ENCODE measurements at places on chromosomes 6 and 20.
A peak's percentile ranks its signal among the peaks of the same experiment; 100 is the strongest.

- peak overlapping the region; percentile 96 for H3K27ac ChIP-seq
- no peaks in the 10 kb centered on the region for H3K27me3 ChIP-seq
- H3K4me1 ChIP-seq, result peaks cover 83% of the 10 kb centered on the region
Measured at GRCh38 chr6:56525974-56526789, 116.5 kb downstream of the DST start.

- H3K36me3 ChIP-seq, result peaks cover 13% of the 10 kb centered on the region
- DNase-seq, result no peak
- no peak overlapping the region for H3K27ac ChIP-seq
- H3K4me3 ChIP-seq, result no peak overlapping the region
- peaks cover 4% of the 10 kb centered on the region for H3K4me1 ChIP-seq
Measured at GRCh38 chr6:5718231-5718947, 288.3 kb downstream of the NRN1 start.

- peaks cover 2% of the 10 kb centered on the region for H3K36me3 ChIP-seq
- no peak overlapping the region for H3K4me3 ChIP-seq
- peaks cover 2% of the 10 kb centered on the region for H3K4me1 ChIP-seq
- no peaks in the 10 kb centered on the region for H3K27me3 ChIP-seq
Measured at GRCh38 chr6:137191236-137191635, 17.8 kb upstream of the IL22RA2 start.

DNA sequence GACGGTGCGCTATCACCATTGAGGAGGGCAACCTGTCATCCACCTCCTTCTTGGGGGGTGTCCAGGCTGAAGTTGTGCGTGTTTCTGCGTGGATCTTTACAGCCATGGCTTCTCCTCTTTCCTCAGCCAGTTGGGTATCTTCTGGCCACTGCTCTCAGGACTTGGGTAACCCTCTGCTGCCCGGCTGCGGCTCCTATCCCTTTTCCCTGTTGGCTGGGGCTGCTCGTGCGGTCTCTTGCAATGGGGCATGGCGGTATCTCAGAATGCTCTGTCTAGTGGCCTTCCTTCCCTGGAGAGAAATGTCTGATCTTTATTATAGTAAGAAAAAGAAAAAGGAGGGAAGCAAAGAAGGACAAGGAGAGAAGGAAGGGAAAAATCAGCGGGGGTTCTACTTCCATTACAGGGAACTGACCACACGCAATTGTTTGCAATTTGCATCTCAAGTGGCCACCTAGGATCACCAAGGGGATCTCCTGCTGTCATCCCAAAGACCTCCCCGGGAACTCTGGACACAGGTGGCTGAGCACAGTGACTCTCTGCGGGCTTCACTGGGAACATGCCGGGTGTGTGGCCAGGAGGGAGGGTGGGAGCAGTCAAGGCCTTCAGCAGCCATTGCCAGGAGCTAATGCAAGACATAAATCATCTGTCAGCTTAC lies 60.8 kb downstream of the NPEPL1 start:
- H3K27me3 ChIP-seq, result peaks cover 68% of the 10 kb centered on the region
- DNase-seq, result no peak
- H3K4me3 ChIP-seq, result no peak overlapping the region
- H3K36me3 ChIP-seq, result no peaks in the 10 kb centered on the region
- no peak overlapping the region for H3K27ac ChIP-seq

- H3K27me3 ChIP-seq, result peaks cover 15% of the 10 kb centered on the region
- no peaks in the 10 kb centered on the region for H3K36me3 ChIP-seq
- H3K4me3 ChIP-seq, result no peak within 1 kb of the TSS
- H3K4me1 ChIP-seq, result peaks cover 2% of the 10 kb centered on the region
Measured at GRCh38 chr6:32816746-32817204, at the start of gene HLA-DOB. HLA-DOB (minus strand) TSS chr6:32817002; CDS start chr6:32816951, 51 bp downstream.

DNA sequence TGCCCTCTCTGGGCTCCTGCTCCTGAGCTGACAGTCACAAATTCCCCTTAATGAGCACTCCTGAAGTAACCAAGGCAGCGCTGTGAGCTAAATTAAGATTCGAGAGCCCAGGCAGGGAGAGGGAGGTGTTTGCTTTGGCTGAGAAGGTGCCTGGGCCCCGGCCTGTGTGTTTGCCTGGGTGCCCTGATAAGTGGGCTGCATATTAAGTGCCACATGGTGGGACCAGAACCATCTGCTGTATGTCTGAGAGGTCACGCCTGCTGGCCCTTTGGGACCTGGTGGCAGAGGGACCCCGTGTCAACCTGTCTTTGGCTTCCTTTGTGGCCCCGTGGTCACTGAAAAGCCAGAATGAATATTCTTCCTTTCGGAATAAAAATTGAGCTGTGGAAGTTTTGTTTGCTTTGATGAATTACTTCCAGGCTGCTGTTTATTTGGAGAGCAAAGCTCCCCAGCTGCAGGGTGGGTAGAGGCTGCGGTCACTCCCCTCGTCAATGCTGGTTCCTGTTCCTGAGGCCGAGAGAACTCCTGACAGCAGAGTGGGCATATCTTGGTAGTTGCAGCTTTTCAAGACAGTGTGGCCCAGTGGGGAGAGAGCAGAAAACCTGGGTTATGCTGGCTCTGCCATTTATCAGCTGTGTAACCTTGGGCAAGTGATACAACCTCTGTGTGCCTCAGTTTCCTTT lies 17.5 kb upstream of the KCNK16 start:
- H3K36me3 ChIP-seq, result no peaks in the 10 kb centered on the region
- DNase-seq, result no peak
- no peak overlapping the region for H3K27ac ChIP-seq
- peaks cover 26% of the 10 kb centered on the region for H3K27me3 ChIP-seq
- H3K4me1 ChIP-seq, result peaks cover 16% of the 10 kb centered on the region
- H3K4me3 ChIP-seq, result no peak overlapping the region

DNA sequence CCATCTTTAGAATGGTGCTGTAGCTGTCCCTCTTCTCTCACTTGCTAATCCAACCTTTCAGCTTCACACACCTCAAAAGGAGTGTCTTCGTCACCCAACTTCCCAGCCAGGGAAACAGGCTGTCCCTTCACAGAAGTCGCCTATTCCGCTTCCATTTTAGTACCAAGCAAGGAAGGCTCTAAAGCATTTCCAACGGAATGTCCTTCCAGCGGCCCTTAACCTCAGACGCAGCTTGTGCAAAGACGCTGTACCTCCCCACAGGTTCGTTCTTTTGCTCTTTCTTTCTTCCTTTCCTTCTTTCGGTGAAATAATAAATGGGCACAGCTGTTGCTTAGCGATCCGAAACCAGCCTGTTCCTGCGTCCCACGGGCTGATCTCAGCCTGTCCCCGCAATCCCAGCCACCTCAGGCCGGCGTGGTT lies 1.5 kb downstream of the PTPRT start:
- H3K27ac ChIP-seq, result no peak overlapping the region
- DNase-seq, result no peak
- H3K27me3 ChIP-seq, result peaks cover 82% of the 10 kb centered on the region
- H3K4me1 ChIP-seq, result peaks cover 2% of the 10 kb centered on the region
- H3K36me3 ChIP-seq, result no peaks in the 10 kb centered on the region

DNA sequence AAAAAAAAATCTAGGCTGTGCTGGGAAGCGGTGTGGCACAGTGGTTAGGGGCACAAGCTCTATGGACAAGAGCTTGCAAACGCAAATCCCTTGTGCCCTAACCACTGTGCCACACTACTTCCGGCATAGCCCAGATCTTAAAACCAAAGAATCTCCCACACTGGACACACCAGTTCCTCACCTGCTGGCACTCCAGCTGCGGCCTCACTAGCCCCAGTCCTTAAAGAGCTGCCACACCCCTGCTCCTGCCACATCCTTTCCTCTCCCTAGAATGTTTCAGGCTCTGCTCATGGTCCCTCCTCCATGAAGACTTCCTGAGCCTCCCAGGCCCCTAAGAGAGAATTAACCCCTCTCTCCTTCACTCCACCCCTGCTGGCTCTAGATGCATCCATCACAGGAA lies 71.8 kb upstream of the SRSF6 start:
- H3K27me3 ChIP-seq, result peaks cover 17% of the 10 kb centered on the region
- peaks cover under 1% of the 10 kb centered on the region for H3K4me1 ChIP-seq
- H3K27ac ChIP-seq, result no peak overlapping the region
- no peak for DNase-seq
- no peak overlapping the region for H3K4me3 ChIP-seq

Measured in mesothelial cell of epicardium (in vitro differentiated cells).